Small intestine (tissue), 16 donors: ENCODE measurements at places on chromosomes 12 and 14. TPM values are rescaled to one million over a fixed set of nuclear protein-coding genes. Genes with fewer than 3 reads are reported as not detected.

Gene MSI1
- polyA plus RNA-seq: 0.67 TPM

- H3K36me3 ChIP-seq: peaks cover 3% of the 10 kb centered on the region
- no peaks in the 10 kb centered on the region for H3K4me1 ChIP-seq
- H3K27me3 ChIP-seq: no peaks in the 10 kb centered on the region
- no peak for DNase-seq
Measured at GRCh38 chr12:19238540-19238939, 109.0 kb downstream of the PLEKHA5 start.

GRCh38 chr12:79959484-79959883 lies 24.6 kb upstream of the PPP1R12A start:
- no peak overlapping the region for H3K4me3 ChIP-seq
- peaks cover 3% of the 10 kb centered on the region for H3K36me3 ChIP-seq
- no peak overlapping the region for H3K27ac ChIP-seq
- no peaks in the 10 kb centered on the region for H3K4me1 ChIP-seq

Gene VDR
- polyA plus RNA-seq: 36.7 TPM

DNA sequence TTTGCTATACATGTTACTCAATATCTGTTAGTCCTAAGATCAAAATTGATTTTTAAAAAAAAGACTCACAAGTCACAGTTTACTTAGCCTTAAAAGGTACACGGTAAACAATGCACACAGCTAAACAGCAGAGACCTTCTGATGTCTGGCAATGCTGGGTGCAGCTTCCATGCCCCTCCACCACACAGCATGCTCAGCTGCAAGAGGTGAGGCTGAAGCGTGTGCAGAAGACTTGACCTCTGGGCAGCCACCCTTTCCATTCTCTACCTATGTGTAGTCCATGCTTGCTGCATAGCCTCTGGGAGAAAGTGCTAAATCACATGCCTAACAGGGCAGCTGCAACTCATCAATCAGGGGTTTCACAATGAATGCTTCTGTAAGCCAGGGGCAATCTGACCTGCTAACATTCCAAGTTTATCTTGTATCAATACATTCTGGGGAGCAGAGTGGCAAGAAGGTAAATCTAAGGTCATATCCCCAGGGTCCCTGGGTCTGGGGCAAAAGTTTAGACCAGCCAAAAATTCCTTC lies 44.5 kb upstream of the AMN1 start:
- H3K27me3 ChIP-seq: no peaks in the 10 kb centered on the region
- H3K4me3 ChIP-seq: no peak overlapping the region
- no peak overlapping the region for H3K27ac ChIP-seq
- H3K36me3 ChIP-seq: no peaks in the 10 kb centered on the region

Gene COPS7A
- polyA plus RNA-seq: 40.4 TPM

Gene SLC2A14
- 0.77 TPM for polyA plus RNA-seq

- DNase-seq: no peak
- H3K36me3 ChIP-seq: no peaks in the 10 kb centered on the region
- peaks cover 2% of the 10 kb centered on the region for H3K4me1 ChIP-seq
- H3K27ac ChIP-seq: peak overlapping the region; percentile 91
- H3K4me3 ChIP-seq: peak overlapping the region; percentile 59
Measured at GRCh38 chr12:7107636-7108002, 1.4 kb downstream of the C1RL start.

DNA sequence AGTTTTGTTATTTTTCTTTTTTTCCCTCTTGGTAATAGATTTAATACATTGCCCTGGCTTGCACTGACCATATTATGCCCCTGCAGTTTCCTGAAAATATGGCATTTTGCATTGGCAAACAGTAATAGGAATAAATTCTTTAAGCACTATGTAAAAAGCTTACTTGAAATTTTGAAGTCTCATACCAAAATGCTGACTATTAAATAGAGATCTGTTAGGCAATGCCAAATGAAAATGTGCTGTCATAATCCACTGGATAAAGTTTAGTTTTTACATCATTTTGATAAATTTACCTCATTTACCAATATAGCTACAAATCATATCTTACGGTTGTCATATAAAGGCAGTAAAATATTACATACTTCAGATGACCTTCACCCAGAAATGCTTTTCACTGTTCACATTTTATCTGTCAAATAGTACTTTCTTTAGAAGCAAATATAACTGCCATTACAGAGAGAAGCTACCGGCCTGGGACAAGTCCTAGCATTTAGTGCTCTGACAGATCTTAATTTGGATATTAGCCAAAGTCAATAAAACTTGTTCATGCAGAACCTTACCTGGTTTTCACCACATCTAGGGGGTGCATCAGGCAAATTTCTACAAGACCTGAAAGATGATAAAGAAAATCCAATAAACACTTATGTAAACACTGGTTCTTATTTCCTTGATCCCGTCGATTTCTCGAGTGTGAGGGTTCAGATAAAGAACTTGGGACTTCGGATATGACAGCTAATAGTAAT lies 212.9 kb downstream of the PAX9 start:
- no peak overlapping the region for H3K27ac ChIP-seq
- H3K4me1 ChIP-seq: no peaks in the 10 kb centered on the region
- H3K36me3 ChIP-seq: no peaks in the 10 kb centered on the region

Gene DENND5B
- polyA plus RNA-seq: 36.9 TPM

- no peak for DNase-seq
- H3K27me3 ChIP-seq: no peaks in the 10 kb centered on the region
- no peak overlapping the region for H3K27ac ChIP-seq
- H3K4me3 ChIP-seq: no peak overlapping the region
- no peaks in the 10 kb centered on the region for H3K4me1 ChIP-seq
Measured at GRCh38 chr12:18932211-18932610, 194.3 kb downstream of the CAPZA3 start.

- no peaks in the 10 kb centered on the region for H3K36me3 ChIP-seq
- no peaks in the 10 kb centered on the region for H3K27me3 ChIP-seq
- H3K4me3 ChIP-seq: no peak overlapping the region
Measured at GRCh38 chr14:26522967-26523366, 74.9 kb downstream of the NOVA1 start.

Gene SCARB1
- 181 TPM for polyA plus RNA-seq

DNA sequence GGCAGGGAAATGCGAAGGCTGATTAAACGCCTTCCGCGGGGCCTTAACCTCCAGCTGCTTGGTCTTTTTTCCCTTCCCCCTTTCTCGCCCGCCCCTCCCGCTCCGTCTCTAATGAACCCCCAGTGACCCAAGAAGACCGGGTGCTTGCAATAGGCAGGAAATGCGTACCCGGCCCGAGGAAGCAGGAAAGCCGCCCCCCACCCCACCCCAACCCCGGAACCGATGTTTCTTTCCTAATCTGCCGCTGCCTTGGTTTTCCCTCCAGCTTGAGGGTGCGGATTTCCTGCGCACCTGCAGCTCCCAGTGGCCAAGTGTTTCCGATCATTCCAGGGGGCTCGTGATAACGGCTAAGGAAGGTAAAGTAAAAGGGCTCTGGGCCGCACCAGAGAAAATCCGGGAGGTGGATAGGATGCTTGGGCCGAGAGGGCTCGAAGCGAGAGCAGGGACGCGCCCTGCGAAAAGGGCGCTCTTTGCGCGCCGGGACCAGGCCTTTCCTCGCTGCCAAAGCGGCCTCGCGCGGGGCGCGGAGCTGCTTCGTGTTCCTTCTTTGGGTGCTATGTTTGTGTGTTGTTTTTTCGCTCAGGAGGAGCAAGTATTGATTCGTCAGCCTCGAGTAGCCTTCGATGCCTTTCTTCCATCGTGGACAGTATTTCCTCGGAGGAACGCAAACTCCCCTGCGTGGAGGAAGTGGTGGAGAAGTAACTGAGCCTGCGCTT lies 983 bp downstream of the MYF6 start:
- H3K27me3 ChIP-seq: peaks cover 11% of the 10 kb centered on the region
- H3K27ac ChIP-seq: no peak overlapping the region
- no peaks in the 10 kb centered on the region for H3K4me1 ChIP-seq
- no peak for DNase-seq
- no peaks in the 10 kb centered on the region for H3K36me3 ChIP-seq

- H3K27ac ChIP-seq: no peak overlapping the region
- DNase-seq: no peak
- no peak overlapping the region for H3K4me3 ChIP-seq
- no peaks in the 10 kb centered on the region for H3K36me3 ChIP-seq
Measured at GRCh38 chr14:30223966-30224365, 296.3 kb upstream of the PRKD1 start.

Gene RFLNA
- polyA plus RNA-seq: 36.7 TPM

Gene GNB3
- polyA plus RNA-seq: 5.5 TPM

GRCh38 chr12:132319359-132319950 lies 9.9 kb downstream of the GALNT9 start:
- H3K36me3 ChIP-seq: no peaks in the 10 kb centered on the region
- DNase-seq: no peak
- no peaks in the 10 kb centered on the region for H3K4me1 ChIP-seq
- H3K4me3 ChIP-seq: no peak overlapping the region
- H3K27ac ChIP-seq: no peak overlapping the region
- no peaks in the 10 kb centered on the region for H3K27me3 ChIP-seq
